ENCODE measurements at places on chromosomes 1 and 21.

DNA sequence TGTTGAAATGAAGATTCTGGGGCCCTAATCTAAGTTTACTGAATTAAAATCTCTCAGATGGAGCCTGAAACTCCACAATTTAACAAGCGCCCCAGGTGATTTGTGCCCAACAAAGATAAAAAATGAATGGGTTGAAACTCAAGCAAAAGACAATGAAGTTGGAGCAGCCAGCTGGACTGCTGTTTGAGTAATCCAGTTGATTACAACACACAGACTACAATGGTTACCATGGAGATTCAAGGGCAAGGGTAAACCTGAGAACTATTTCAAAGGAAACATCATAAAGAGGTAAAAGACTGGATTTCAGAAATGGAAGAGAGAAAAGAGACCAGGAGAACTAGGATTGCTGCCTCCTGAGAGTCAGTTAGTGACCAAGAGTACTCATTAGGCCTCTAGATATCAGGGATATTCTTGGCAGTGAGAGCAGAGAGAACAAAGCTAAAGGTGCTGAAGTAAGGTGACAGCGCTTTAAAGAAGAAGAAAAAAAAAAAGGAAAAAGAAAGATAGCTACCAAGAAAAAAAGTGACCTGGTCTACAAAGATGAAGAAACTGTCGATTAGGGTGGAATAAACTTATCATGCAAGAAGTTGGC, 44.5 kb downstream of the LRRC53 start:
- no peak for DNase-seq

DNA sequence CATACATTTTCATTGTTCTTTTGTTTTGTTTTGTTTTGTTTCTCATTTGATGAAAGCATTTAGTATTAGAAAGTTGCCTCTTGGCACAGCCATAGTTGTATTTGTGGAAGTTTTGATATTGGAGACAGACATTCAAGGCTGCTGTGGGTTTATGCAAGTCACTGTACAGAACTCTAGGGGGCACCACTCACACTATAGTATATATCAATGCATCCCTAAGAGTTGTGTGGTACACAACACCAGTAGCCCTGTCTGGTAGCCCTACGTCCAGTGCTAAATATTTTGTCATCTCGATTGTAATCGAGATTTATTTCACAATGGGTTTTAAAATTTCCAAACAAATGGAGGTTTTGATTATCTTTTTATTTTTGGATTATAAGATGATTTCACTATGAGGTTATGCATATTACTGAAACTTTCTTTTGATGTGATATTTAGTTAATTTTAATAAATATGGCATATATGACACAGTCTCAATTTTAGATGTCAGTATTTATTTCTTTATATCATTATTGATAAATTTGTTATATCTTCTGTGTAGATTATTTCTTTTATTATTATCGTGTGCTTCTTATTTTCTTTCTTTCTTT, 112.2 kb downstream of the NR5A2 start:
- no peak for DNase-seq

DNA sequence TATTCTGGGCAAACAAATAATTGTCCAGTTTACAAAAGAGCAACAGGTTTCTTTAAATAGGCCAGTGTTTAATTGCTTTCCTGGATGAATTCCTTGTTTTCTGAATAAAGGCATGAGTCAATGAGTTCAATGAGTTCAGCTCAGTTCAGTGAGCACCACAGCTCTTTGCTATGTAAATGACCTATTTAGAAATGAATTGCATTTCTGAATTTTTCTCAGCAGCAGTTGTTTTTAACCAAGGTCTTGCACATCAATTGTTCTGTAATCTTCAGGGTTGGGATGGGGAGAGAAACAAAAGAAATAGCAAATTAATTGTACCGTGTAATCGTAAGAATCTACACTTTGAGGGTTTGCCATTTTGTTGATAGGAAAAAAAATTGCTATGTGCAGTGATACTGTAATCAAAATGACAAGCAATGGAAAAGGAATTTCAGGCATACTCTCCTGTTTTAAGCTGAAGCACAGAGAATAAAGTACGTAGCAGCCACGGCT, 45.7 kb downstream of the MIS18A start:
- DNase-seq: no peak

DNA sequence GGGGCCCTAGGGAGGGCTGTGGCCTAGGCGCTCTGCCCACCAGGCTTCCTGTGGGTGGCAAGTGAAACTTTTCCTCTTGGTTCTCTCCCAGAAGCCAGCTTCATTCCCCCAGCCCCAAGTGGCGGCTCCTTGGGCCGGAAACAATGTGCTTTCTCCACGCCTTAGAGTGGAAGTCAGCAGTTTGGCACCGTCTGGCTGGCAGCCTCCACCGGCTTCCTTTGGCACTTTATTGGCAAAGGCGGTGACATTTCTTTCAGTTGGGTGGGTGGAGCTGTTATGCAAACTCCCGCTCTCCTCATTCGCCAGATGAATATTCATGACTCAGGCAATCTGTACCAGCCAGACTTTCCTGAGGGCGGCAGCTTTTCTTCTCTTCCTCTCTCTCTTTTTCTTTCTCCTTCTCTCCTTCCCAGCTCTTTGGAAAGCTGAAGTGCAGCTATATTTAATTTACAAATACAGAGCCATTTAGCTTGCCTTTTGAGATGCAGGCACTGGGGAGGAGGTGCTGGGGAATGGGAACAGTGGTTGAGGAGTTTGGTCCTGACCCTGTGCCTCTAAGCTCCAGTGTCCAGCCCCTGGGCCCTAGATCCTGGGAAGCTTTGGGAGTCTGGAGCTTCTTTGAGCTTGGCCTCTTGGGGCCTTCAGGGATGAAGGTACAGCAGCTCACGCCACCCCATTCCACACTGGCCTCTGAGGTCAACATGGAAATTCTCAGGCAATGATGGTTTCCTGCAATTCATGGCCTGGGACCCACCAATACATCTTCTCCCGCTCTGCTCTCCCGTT, 67.8 kb upstream of the POU3F1 start:
- no peak for DNase-seq

DNA sequence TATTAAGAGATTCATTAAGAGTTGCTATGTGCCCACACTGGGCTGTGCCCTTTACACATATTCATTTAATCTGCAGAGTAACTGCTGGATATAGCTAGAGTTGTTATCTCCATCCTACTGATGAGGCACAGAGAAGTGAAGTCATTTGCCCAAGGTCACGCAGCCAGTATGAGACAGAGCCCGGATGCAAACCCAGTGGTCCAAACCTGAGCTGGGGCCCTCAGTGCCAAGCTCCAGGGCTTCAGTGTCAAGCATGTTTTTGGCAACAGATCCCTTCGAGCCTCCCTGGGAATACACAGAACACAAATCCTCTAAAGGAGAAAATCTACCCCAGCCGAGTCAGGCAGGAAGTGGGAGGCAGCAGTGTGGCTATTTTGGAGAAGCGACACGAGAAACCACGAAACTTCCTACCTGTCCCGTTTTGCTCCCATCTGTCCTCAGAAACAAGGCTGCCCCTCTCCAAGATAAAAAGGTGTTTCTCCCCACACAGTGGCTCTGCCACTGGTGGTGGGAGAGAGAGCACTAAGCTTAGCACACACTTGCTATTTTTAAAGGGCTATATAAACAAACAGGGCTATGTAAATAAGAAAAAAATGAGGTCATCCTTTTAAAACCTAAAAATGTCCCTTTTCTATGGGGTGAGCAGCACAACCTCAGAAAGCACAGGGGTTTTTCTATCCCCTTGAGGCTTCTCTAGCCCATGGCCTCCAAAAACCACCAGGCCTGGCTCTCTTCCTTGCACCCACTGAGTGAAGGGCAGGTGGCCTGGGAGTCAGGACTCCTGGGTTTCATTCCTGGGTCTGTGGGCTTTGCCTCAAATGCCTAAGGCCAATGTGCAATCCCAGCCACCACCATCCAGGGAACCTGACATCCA, 138.6 kb upstream of the EDN2 start:
- DNase-seq: no peak

DNA sequence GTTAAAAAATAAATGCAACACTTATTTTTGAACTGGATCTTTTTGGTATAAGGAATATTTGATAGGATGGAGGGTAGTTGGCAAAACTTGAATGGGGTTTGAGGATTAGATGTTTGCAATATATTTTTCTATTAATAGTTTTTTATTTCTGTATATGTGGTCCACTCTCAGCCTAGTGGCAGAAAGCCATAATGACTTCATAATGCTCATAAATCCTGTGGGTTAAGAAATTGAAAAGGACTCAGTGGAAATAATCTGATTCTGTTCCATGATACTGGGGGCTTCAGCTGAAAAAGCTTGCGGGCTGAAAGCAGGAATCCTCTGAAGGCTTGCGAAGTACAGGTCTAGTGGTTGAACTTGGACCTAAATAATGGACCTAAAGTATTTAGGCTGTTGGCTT, 1028.6 kb upstream of the PRMT6 start:
- no peak for DNase-seq

GRCh38 chr1:167541003-167541402, 12.6 kb downstream of the CREG1 start:
- DNase-seq: no peak

- no peak for DNase-seq
Measured at GRCh38 chr1:157646144-157646543, 48.3 kb upstream of the FCRL4 start.

DNA sequence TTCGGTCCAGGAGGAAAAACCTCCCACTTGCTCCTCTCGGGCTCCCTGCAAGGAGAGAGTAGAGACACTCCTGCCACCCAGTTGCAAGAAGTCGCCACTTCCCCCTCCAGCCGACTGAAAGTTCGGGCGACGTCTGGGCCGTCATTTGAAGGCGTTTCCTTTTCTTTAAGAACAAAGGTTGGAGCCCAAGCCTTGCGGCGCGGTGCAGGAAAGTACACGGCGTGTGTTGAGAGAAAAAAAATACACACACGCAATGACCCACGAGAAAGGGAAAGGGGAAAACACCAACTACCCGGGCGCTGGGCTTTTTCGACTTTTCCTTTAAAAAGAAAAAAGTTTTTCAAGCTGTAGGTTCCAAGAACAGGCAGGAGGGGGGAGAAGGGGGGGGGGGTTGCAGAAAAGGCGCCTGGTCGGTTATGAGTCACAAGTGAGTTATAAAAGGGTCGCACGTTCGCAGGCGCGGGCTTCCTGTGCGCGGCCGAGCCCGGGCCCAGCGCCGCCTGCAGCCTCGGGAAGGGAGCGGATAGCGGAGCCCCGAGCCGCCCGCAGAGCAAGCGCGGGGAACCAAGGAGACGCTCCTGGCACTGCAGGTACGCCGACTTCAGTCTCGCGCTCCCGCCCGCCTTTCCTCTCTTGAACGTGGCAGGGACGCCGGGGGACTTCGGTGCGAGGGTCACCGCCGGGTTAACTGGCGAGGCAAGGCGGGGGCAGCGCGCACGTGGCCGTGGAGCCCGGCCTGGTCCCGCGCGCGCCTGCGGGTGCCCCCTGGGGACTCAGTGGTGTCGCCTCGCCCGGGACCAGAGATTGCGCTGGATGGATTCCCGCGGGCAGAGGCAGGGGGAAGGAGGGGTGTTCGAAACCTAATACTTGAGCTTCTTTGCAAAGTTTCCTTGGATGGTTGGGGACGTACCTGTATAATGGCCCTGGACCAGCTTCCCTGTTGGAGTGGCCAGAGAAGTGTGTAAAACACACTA, 45.3 kb downstream of the MRPL39 start:
- DNase-seq: peak; percentile 54

DNA sequence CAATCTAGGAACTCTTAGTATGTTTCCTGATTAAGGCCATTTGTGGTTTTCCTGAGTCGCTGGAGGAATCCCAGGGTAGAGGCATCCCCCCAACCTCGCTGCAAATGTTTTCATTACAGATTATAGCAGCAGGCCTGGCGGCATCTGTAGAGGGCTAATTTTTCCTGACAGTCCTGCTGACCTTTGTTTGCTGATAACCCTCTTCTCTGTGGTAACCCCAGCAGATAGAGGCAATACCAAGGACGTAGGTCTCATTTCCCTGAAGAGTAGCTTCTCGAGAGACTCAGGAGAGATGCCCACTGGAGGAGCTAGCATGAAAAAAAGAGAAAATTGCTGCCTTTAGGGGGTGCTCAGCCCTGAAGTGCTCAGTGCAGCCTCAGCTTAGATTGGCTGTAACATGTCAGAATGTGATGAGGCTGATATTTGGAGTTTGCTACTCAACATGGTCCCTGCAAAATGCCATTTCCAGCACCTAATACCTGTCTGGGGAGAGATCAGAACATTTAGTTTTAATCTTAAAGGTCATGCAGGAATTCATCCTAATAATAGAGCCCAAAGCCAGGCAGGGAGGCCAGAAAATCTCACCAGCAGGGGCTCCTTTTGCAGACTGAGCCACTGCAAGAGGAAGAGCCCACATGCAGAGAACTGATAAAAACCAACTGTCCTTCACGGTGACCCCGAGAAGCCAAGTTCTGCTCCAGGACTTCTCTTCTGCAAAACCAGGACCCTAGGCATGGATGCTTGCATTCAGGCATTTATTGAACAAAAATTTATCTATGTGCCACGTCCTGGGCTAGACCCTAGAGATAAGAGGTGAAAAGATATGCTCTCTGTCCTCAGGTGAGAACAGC, 184.5 kb downstream of the KAZN start:
- DNase-seq: no peak

DNA sequence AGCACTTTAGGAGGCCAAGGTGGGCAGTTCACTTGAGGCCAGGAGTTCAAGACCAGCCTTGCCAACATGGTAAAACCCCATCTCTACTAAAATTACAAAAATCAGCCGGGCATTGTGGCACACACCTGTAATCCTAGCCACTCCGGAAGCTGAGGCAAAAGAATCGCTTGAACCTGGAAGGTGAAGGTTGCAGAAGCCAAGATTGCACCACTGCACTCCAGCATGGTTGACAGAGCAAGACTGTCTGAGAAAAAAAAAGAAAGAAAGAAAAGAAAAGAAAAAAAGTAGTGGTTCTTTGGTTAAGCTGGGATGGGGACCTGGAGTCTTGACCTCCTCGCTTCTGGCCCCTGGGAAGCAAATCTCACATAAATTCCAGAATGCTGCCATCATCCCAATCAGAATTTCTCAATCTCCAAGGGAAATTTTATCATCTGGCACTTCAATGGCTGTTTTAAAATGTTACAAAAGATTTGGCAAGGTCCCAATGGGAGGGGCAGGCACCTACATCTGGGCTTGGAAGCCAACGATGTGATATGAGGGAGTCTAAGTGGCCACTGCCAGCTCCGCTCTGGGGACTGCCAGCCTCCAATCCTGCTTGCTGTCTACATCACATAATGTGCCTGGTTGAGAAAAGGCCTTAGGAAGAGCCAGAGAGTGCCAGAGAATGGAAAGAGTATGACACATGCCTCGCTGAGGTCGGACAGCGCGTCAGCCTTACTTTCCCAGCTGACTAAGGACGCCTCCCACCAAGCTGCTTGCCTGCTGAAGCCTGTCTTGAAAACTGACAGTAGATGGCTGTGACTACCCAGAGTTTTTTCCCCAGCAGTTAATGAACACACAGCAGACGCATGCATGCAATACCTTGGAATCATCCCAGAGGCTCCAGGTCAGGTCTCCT, 42.1 kb upstream of the SRP9 start:
- DNase-seq: no peak

GRCh38 chr1:214331827-214332423, 51.0 kb downstream of the SMYD2 start:
- no peak for DNase-seq

Data from stimulated activated CD8-positive, alpha-beta memory T cell treated with anti-CD3 and anti-CD28 coated beads, Interleukin-7, amount 100 ng/mL, for 1 hour (primary cell).